ENCODE measurements at places on chromosomes 4 and X. TPM values are rescaled to one million over a fixed set of nuclear protein-coding genes. Genes with fewer than 3 reads are reported as not detected.

DNA sequence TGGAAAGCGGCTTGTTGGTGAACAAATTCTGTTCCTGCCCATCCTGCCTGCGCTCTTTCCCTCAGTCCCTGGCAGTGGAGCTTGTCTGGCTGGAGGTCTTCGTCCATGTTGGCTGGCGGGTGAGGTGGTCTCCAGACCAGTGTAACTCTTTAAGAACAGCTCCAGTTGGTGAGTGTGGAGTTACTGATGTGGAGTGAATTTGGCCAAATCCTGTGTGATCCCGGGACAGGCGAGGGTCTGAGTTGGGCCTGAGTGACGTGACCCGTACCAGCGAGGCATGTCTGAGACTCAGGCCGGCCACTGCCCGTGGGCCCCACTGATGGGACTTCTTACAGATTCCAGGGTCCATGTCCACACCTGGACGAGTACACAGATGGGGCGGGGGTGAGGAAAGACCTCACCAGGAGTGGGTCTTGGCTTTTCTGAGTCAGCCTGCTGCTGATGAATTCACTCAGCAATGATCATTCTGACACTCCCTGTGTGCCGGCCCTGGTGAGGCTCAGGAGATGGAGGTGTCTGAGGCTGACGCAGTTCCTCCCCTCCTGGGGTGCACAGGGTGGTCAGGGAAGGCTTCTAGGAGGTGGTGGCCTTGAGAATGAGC lies 45.5 kb downstream of the PSAPL1 start:
- no peaks in the 10 kb centered on the region for H3K4me1 ChIP-seq
- no peak overlapping the region for H3K4me3 ChIP-seq
- DNase-seq: no peak
- no peak overlapping the region for H3K27ac ChIP-seq
- no peaks in the 10 kb centered on the region for H3K36me3 ChIP-seq

- H3K27me3 ChIP-seq: no peaks in the 10 kb centered on the region
- H3K27ac ChIP-seq: no peak overlapping the region
- no peak for DNase-seq
- no peaks in the 10 kb centered on the region for H3K36me3 ChIP-seq
Measured at GRCh38 chrX:133151336-133151735, 54.4 kb upstream of the USP26 start.

GSX2 gene
- not detected for total RNA-seq

TMSB15A gene
- 6.7 TPM for total RNA-seq

GRSF1 gene
- total RNA-seq: 71.6 TPM

Data from endothelial cell of umbilical vein (primary cell).